ENCODE measurements at places on chromosomes 16 and 17.
A peak's percentile ranks its signal among the peaks of the same experiment; 100 is the strongest.

DNA sequence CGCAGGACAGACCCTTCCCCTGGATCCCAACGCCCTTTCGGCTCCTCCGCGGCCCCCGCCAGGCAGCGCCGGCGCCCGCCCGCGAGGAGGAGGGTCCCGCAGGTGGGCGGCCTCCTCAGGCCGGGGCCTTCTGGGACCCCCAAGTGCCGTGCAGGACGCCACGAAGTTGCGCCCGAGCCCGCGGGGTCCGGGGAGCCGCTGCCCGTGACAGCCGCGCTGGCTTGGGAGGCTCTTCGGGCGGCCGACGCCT is 504 bp downstream of the ERN1 start:
- no peak for DNase-seq

DNA sequence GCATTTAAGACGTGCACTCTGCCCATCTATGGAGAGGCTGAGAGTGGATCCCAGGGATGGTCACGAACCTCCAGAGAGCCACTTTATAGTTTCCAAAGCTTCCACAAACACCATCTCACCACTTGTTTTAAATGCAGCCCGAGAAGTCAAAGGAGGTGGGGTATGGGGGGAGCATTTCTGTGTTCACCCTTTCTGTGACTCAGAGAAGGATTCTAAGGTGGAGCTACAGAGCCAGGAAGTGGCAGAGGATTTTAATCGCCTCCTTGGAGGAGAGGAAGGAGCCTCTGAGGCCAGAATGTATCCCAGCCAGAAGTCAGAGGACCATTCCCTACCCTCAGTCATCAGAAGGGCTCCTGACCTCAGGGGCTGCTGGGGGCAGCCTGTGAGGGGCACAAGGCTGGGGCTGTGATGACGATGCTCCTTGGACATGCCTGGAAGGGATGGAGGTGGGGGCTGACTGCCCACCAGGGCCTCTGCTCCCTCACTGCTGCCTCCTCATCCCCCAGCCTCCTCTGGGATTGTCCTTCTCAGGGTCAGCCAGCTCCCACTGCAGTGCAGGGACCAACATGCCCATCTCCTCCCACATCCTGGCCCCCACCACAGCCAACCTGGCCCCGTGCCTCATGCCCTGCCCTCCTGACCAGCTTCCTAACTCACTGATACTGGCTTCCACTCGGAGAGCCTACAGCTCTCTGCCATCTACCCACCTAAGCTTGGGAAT is 2.8 kb downstream of the XYLT2 start:
- DNase-seq: no peak

DNA sequence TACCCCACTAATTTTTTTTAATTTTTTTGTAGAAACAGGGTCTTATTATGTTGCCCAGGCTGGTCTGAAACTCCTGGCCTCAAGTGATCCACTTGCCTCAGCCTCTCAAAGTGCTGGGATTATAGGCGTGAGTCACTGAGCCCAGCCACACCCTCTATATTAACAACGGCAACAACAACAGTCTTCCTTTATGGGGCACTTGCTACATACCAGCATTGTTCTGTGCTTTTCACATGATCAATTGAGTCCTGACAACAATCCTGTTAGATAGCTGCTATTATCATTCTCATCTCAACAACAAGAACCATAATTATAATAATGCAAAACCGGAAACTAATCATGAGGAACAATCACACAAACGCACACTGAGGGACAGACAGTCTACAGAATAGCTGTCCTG is 12.6 kb upstream of the ARL5C start:
- no peak for DNase-seq

DNA sequence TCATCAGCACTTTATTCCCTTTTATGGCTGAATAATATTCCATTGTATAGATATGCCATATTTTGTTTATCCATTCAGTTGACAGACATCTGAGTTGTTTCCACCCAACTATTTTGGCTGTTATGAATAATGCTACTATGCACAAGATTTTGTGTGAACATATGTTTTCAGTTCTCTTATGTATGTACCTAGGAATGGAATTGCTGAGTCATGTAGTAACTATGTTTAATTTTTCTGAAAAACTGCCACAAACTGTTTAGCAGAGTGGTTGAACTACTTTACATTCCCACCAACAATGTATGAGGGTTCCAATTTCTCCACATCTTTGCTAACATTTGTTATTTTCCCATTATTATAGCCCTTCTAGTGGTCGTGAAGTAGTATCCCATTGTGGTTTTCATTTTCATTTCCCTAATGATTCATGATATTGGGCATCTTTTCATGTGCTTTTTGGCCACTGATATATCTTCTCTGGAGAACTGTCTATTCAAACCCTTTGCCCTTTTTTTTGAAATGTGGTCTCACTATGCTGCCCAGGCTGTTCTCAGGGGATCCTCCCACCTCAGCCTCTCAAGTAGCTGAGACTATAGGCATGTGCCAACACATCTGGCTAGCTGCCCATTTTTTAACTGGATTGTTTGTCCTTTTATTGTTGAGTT is 26.3 kb downstream of the SMURF2 start:
- DNase-seq: no peak

- peak; percentile 68 for DNase-seq
Measured at GRCh38 chr16:3101018-3101840, 2.1 kb upstream of the ZSCAN10 start.

GRCh38 chr17:55897301-55897700 is 146.4 kb downstream of the PCTP start:
- no peak for DNase-seq

DNA sequence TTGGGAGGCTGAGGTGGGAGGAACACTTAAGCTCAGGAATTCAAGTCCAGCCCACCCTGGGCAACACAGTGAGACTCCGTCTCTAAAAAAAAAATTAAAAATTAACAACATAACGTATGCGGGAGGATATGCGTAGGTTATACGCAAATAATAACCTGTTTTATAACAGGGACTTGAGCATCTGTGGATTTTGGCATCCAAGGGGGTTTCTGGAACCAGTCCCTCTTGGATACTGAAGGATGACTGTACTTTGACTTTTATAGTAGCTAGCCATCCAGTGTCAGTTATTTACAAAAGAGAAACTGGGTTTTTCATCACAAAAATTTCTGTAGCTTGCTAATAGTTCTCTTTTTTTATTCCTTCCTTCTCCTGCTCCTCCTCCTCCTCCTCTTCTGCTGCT is 64.5 kb downstream of the TNRC6C start:
- DNase-seq: no peak

DNA sequence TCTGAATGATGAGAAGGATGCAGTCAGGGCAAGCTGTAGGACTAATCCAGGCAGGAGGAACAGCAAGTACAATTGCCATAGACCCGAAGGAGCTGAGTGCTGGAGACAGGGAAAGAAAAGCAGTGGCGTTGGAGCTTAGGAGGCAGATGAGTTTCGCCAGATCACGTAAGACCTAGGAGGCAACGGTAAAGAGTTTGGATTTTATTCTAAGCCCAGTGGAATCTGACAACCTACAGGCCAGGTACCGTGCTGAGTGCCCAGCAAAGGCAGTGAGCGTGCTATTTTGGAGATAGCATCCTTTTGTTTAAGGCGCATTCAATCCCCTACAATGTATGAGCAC is 1.2 kb downstream of the USP43 start:
- DNase-seq: no peak

- no peak for DNase-seq
Measured at GRCh38 chr17:45992904-45993303, 6.1 kb upstream of the STH start.

- DNase-seq: no peak
Measured at GRCh38 chr16:73067671-73068540, 20.0 kb upstream of the ZFHX3 start.

DNA sequence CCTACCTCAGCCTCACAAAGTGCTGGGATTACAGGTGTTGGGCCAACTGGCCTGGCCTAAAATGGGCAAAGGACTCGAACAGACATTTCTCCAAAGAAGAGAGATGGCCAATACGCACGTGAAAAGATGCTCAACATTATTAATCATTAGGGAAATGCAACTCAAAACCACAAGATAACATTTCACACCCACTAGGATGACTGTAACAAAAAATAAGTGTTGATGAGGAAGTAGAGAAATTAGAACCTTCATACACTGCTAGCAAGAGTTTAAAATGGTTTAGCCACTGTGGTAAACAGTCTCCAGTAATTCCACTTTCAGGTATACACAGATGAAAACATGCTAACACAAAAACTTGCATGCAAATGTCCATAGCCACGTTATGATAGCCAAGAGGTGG is 5.7 kb downstream of the TMED6 start:
- DNase-seq: no peak

GRCh38 chr17:56482229-56482628 is 111.3 kb upstream of the NOG start:
- no peak for DNase-seq

DNA sequence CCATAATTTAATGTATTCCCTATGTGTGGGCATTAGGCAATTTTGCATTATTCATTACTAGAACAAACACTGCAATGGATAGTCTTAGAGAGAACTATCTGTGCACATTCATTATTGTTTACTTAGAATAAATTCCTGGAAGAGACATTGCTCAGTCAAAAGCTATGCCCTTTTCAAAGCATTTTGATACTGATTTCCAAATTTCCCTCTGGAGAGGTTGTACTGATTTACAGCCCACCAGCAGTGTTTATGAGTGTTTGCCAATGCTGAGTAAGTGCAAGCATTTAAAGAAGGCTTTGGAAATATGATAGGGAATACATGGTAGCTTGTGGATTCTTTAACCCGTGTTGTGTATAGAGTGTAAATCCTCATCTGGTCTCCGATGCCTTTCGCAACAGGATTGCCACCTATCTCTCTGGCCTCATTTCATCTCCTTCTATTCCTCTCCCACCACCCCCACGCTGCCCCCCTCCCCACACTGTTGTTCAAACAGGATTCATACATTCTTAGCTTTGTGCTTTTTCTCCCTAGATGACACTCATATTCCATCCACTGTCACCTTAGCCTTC is 33.4 kb upstream of the MMD start:
- DNase-seq: peak; percentile 32
